H9 (cell line): ENCODE measurements at places on chromosomes 3 and 15. TPM values are rescaled to one million over a fixed set of nuclear protein-coding genes. Genes with fewer than 3 reads are reported as not detected.

Gene TMCO5A
- total RNA-seq = not detected in 2 replicates

Gene ATP10A
- total RNA-seq = 3.9 and 4.4 TPM in 2 replicates

DNA sequence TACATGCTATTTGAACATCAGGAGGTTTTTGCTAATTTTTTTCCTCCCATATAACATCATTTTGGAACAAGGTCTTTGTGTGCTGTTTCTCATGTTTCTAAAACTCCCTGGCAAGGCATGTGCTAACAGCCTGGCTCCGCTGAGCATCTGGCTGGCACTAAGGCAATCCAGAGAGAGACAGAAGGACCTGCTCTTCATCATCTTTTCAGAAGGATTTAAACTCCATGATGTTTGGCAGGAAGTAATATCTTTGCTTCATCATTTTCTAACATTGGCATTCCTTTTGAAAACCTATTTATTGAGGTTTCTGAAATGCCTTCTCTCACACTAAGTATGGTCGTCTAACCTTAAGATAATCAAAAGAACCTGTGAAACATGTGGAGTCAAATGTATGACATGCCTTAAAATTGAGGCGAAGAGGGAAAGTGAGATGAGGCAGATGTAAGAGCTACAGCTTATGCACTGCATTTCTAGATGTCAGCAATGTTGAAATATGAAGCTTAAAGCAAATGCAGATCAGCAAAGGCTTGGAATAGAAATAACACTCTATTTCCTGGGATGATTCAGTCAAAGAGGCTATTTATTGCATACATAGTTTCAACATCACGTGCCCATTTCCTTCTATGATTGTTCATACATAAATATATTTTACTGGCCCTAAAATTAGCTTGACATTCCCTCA, 592.0 kb downstream of the ZNF385D start:
- DNase-seq = no peak

DNA sequence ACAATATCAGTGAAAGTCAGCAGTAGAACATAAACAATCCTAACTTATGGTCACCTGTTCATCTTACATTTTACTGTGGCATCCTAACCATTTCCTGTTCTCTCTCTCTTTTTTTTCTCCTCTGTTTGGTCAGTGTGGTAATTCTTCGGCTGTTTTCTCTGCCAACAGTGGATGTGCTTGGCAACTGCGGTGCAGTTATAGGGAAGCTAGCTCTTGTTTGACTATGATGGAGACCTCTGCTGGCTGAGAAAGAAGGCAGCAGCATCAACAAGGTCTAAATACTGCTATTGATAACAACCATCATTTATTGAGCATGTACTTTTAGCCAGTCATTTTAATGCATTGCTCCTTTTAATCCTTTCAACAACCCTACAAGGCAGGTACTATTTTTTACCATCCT, 723 bp upstream of the DRD3 start:
- DNase-seq = peak; percentile 52

DNA sequence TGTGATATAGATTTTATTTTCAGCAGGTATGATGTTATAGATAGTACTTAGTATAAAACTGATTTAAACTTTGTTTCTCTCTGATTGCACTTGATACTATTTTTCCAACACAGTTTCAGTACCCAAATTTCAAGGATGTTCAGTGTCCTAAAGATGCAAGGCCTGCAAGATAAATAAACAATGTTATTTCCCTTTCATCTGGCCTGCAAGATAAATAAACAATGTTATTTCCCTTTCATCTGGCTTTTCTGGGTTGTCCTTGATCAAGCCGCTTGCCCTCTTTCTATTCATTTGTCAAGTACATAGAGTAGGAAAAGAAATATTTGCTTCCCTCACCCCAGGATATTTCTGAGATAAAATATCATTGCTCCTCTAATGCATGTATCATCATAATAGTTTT, 571.0 kb downstream of the FGF12 start:
- no peak for DNase-seq

- no peak for DNase-seq
Observed at GRCh38 chr3:107238787-107239186, 138.5 kb upstream of the CCDC54 start.
